ENCODE measurements at places on chromosomes 2 and 18.

DNA sequence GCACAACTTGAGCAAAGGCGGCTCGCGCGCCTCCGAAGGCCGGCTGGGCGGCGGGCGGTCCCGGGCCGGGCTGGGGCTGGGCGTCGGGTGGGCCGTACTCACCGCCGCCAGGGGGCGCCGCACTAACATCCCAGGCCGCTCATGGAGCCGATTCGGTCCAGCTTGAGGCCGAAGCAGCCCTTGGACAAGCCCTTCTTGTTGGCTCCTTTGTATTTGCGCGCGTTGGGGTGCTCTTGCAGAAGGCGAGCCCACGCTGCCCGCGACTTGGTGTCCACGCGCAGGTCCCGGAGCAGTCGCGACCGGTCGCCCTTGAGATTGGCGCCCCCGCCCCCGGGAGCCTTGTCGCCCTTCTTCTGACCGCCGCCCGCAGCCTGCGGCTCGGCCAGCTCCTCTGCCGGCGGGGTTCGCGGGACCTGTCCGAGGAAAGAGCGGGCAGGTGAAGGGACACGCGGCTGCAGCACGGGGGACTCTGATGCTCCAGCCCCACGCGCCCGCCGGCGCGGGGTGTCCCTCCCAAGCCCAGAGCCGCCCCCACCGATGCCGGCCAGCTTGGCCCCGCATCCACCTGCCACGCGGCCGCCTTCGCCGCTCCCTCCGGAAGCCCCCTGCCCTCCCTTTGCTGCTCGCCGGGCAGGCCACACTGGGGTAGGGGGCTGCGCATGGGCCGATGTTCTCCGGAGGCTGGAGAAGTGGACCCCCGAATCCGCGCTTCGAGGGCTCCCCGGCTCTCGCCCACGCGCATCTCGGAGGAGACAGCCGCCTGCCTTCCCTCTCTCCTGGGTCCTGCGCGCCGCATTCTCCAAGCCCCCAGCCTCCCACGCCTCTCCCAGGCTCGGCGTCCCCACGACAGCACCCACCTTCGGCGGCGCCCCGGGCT lies 655 bp downstream of the NPPC start:
- peaks cover 10% of the 10 kb centered on the region for H3K4me1 ChIP-seq
- no peaks in the 10 kb centered on the region for H3K36me3 ChIP-seq
- no peak overlapping the region for H3K27ac ChIP-seq
- peaks cover 50% of the 10 kb centered on the region for H3K27me3 ChIP-seq
- peak overlapping the region; percentile 7 for H3K4me3 ChIP-seq
- DNase-seq = peak; percentile 64

DNA sequence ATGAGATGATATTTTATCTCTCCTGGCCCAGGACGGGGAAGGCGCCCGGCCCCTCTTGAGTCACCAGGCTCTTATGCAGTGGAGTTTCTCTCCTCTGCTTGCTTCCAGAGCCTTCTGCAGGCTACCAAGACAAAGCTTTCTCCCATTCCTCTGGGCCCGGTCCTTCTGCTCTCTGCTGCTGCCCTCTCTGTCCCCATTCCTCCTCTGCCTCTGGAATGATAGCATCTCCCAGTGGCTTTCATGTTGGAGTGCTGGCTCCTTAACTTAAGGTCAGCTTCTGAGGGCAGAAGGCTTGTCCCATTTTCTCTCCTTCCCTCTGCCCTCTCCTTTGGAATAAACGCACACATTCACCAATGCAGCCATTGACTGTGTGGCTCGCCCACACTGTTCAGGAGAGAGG lies 86.2 kb downstream of the SDC1 start:
- H3K4me3 ChIP-seq = no peak overlapping the region
- no peaks in the 10 kb centered on the region for H3K27me3 ChIP-seq
- no peak overlapping the region for H3K27ac ChIP-seq
- no peaks in the 10 kb centered on the region for H3K36me3 ChIP-seq

GRCh38 chr2:11663427-11663826 lies 6.6 kb downstream of the NTSR2 start:
- peaks cover 1% of the 10 kb centered on the region for H3K36me3 ChIP-seq
- no peaks in the 10 kb centered on the region for H3K4me1 ChIP-seq
- H3K27me3 ChIP-seq = peaks cover 11% of the 10 kb centered on the region
- DNase-seq = no peak
- no peak overlapping the region for H3K4me3 ChIP-seq

DNA sequence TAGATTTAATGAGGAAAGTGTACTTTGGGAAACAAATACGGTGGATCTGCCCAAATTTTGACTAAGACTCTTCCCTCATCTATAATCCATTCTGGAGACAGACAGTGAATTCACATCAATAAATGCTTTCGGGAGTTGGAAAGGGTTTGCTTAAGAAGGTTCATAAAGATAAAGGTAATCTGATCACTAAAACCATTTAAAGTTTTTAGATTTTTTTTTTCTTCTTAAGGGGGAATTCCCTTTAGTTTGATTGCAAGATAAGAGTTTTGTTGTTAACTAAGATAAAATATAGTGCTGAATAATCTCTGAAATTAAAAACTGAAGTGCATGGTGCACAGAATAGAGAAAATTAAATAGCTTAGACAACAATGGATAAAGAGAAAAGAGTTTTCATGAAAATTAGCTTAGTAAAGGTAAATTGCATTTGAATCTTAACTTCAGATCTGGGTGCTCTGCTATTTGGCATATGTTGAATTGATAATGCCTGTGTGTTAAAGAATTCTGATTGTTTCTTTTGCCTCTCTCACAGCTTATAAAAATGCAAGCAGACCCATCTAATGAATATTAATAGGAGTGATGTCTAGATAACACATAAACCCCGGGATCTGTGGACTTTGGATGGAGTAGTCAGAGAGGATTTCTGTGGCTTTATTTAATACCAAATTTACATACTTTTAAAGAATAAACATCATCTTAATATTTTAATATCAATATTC lies 100.8 kb downstream of the MEIS1 start:
- no peaks in the 10 kb centered on the region for H3K4me1 ChIP-seq
- no peak overlapping the region for H3K4me3 ChIP-seq
- H3K27me3 ChIP-seq = no peaks in the 10 kb centered on the region
- no peak for DNase-seq
- H3K36me3 ChIP-seq = no peaks in the 10 kb centered on the region
- no peak overlapping the region for H3K27ac ChIP-seq

DNA sequence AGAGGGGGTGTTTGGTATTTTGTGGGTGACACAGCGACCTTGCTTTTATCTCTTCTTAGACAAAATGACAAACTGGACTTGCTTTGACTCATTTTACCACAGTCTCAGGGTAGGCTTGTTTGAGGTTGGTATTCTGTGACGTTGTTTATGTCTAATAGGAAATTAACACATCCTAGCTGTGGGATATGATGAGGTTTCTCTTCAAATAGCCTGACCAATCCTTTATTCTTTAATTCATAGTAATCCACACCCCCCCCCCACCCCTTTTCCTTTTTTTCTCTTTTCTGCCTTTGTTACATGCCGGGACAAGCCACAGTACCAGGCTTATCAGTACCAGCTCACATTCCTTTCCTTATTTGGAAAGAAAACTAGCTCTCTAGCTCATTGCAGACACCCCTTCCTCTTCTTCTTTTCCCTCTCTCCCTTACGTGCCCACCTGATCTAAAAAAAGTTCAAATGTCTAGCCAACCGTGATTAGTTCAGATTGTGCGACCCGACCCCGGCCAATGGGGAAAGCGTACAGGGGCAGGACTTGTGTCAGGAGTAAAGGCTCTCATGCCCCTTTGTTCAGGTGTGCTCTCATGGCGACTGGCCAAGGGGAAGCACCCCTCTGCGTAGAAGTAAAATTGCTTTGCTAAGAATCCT lies 52.2 kb upstream of the PTPRM start:
- H3K27me3 ChIP-seq = no peaks in the 10 kb centered on the region
- H3K4me1 ChIP-seq = no peaks in the 10 kb centered on the region
- no peak overlapping the region for H3K27ac ChIP-seq
- H3K4me3 ChIP-seq = no peak overlapping the region

GRCh38 chr2:85661139-85661858 lies 6.7 kb downstream of the SFTPB start:
- H3K4me3 ChIP-seq = no peak overlapping the region
- H3K4me1 ChIP-seq = no peaks in the 10 kb centered on the region
- no peak for DNase-seq
- H3K36me3 ChIP-seq = peaks cover 4% of the 10 kb centered on the region
- no peaks in the 10 kb centered on the region for H3K27me3 ChIP-seq

- no peaks in the 10 kb centered on the region for H3K27me3 ChIP-seq
- H3K4me3 ChIP-seq = no peak overlapping the region
- no peaks in the 10 kb centered on the region for H3K4me1 ChIP-seq
- H3K27ac ChIP-seq = no peak overlapping the region
- H3K36me3 ChIP-seq = no peaks in the 10 kb centered on the region
- no peak for DNase-seq
Observed at GRCh38 chr18:31278609-31279071, 39.3 kb upstream of the DSG1 start.

DNA sequence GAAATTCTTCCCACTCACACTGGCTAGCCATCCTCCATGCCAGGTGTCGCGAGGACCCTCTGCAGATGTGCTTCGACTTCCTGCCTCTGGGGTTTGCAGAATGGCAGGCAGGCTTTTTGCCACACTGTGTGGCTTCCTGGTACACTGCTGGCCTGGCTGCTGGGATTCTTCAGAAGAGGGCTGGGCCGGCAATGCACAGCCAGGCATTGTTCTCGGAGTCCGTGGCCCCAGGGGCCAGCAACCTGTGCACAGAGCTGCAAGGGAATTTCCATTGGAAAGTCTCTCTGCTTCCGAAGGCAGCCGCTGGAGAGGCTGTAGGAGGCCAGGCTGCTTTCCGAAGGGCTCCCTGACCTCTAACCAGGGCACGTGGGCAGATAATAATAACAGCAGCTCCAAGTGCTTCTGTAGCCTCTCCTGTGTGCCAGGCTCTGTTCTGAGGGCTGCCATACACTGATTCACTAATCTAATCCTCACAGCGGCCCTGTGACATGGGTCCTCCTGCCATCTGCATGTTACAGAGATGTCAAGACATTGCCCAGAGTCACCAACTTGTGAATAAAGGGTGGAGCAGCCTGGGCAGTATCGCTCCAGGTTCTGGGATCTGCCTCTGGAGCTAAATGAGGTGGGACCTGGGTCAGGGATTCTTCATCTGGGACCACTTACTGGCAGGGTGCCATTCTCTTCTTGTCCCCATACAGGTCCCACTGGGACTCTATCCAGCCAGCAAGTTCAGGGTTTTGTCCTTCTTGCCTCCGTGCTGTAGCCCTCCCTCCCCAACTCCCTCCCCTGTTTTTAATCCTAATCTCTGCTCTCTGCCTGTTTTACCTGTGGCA lies 5.0 kb downstream of the LDLRAD4 start:
- H3K36me3 ChIP-seq = no peaks in the 10 kb centered on the region
- no peak overlapping the region for H3K27ac ChIP-seq
- no peak for DNase-seq
- peaks cover 39% of the 10 kb centered on the region for H3K4me1 ChIP-seq

DNA sequence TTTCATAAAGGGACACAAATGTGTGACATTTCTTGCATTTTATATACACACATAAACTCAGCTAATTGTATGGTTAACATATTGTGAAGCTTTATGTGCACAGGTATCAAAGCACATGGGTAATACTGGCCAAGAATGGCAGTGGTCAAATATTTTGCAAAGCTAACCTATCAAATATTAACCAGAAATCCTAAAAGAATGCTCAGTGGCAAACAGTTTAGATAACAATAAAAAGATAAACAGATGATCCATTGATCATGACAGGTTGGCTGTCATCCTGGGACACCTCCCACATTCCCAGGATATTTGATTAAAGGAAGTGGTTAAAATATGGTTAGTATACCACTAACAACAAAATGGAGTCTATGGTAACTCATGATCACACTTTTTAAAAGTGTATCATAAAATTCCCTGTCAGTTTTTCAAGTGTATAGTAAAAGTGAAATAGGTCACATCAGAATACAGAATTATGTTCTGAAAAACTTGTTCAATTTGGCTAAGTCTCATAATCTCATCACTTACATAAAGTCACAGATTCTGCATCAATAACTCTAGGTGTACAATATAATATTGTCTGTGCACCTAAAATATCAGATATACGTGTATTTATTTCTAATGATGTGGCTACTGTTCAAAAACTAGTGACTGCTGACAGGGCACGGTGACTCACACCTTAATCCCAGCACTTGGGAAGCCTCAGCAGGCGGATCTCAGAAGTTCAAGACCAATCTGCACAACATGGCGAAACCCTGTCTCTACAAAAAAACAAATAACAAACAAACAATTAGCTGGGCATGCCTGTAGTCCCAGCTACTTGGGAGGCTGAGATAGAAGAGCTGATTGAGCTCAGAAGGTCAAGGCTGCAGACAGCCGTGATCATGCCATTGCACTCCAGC lies 48.9 kb downstream of the CDH2 start:
- no peak for DNase-seq
- H3K4me3 ChIP-seq = no peak overlapping the region
- H3K36me3 ChIP-seq = no peaks in the 10 kb centered on the region
- no peaks in the 10 kb centered on the region for H3K27me3 ChIP-seq
- no peaks in the 10 kb centered on the region for H3K4me1 ChIP-seq
- H3K27ac ChIP-seq = no peak overlapping the region

DNA sequence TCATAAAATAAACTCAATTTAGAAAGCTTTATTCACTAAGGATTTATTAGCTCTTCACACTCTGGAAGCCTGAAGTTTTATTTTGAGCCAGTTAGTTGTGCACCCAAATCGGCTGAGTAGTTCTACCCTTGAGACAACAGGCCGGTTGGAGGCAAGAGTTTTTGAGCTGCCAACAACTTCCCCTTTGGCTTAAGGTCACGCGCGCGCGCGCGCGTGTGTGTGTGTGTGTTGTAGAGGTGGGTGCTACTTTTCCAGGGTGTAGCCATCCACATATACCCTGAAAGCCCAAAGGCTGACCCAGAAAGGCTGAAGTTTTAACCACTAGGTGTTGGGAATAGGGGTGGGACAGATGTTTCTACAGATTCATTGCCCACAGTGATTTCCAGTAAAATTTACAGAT lies 150.2 kb upstream of the LHCGR start:
- no peak overlapping the region for H3K4me3 ChIP-seq
- no peaks in the 10 kb centered on the region for H3K27me3 ChIP-seq
- H3K36me3 ChIP-seq = no peaks in the 10 kb centered on the region
- no peak for DNase-seq

GRCh38 chr2:111238296-111238695 lies 117.6 kb downstream of the BCL2L11 start:
- H3K27ac ChIP-seq = no peak overlapping the region
- H3K4me1 ChIP-seq = peaks cover 13% of the 10 kb centered on the region
- no peak for DNase-seq
- H3K4me3 ChIP-seq = no peak overlapping the region
- peaks cover 2% of the 10 kb centered on the region for H3K27me3 ChIP-seq

DNA sequence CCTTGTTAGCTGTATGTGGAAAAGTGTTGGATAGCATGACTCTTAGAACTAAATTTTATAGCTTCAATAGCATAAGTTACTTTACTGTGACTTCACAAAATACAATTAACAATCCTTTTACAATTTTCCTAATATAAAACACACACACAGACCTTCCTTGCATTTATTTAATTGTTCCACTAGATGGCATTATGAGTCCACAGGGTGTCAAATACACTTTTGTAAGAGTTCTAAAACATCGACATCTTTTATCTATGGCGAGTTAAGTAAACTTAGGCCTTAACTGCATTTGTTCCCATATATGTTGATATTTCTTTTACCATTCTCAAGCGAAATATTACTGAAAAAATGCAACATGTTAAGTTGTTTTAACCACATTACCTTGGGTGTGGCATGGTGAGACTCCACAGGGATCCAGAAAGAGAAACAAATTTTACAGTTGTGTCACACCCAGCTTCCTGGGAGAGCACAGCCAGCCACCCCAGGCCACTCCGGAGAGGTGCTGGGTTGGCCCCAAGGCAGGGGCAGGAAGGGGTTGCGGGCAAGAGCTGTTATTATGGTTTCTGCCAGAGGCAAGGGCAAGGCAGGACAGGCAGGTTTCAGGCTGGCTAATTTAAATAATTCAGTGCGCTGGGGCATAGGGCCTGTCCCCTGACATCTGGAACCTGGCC lies 312.4 kb upstream of the MC4R start:
- H3K27ac ChIP-seq = no peak overlapping the region
- no peak for DNase-seq
- H3K4me1 ChIP-seq = no peaks in the 10 kb centered on the region
- H3K4me3 ChIP-seq = no peak overlapping the region

All from activated CD4-positive, alpha-beta T cell treated with anti-CD3 and anti-CD28 coated beads, Interleukin-2, amount 10 ng/mL, durations not matched to agents 7 days and 5 days (primary cell).